ENCODE measurements at places on chromosomes 11 and 22.
A peak's percentile ranks its signal among the peaks of the same experiment; 100 is the strongest.

DNA sequence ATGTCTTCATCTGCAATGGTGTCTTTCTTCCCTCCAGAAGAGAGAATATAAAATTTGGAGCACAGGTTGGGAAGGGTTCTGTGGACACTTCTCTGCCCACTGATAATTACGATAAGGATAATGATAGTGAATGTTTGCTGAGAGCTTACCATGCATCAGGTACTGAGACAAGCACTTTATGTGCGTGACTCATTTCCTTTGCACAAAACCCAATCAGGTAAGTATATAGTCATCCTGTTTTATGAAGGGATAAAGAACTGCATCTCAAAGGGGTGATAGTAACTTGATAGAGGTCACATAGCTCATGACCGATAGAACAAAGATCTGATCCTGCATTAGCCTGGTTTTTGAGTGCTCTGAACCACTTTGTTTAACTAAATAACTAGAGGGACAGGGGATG is 9.4 kb downstream of the DRD2 start:
- no peak for DNase-seq

DNA sequence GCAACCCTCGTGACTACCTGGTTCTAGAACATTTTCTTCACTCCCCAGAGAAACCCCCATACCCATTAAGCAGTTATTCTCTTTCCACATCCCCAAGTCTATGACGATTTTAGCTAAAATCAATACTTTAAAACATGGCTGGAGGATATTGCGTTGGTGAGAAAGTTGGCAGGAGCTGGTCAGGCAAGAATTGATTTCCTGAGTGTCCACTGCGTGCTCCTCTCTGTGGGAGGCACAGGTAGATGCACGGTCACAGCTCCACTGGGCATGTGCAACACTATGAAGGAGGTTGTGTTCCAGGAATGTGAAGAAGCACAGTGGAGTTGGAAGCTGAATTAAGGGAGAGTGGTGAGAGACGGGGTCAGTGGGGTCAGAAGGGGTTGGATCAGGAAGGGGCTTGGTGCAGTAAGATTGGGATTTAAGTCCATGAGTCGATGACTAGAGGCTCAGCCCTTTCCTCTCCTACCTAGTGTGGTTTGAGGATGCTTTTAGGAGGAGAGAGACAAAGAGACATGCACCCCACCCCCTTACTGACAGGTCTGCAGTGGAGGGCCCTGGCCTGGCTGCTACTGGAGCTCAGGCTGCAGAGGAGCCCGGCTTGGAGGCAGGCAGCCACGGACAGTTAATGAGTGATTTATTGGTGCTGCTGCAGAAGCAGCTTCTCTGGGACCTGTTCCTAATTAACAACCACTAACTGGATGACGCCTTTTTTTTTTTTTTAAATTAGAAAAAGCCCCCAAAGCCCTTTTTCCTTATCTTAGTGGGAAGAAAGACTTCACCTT is 395.6 kb downstream of the TENM4 start:
- DNase-seq, result no peak

- no peak for DNase-seq
Measured at GRCh38 chr22:23313791-23314567, 133.7 kb downstream of the BCR start.

DNA sequence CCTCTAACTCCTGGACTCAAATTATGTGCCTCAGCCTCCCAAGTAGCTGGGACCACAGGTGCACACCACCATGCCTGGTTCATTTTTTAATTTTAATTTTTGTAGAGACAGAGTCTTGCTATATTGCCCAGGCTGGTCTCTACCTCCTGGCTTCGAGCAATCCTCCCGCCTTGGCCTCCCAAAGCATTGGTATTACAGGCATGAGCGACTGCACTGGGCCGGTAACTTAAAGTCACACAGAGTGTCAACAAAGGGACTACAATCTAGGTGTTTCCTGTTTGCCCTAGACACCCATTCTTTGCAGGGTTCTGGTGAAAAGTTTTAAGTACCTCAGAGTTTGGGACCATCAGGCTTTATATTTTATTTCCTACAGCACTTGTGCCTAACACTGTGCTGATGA is 8.4 kb downstream of the UVRAG start:
- no peak for DNase-seq

- no peak for DNase-seq
Measured at GRCh38 chr11:128299132-128299726, 288.1 kb downstream of the ETS1 start.

- no peak for DNase-seq
Measured at GRCh38 chr22:39311592-39312400, 7.6 kb downstream of the RPL3 start.

DNA sequence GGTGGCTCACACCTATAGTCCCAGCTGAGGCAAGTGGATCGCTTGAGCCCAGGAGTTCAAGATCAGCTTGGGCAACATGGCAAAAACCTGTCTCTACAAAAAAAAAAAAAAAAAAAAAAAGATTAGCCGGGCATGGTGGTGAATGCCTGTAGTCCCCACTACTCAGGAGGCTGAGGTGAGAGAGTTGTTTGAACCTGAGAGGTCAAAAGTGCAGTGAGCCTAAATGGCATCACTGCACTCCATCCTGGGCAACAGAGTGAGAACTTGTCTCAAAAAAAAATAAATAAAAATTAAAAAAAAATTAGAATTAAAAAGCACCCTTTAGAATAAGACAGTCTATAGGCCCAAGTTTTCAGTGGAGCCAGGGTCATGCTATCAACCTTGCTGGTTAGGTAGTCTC is 95.5 kb downstream of the PDHX start:
- DNase-seq, result no peak

- DNase-seq, result no peak
Measured at GRCh38 chr11:70185348-70186055, 17.6 kb upstream of the FADD start.

- no peak for DNase-seq
Measured at GRCh38 chr22:37967147-37967546, 13.6 kb downstream of the POLR2F start.

GRCh38 chr11:46475926-46476545 is 84.5 kb upstream of the CHRM4 start:
- no peak for DNase-seq

GRCh38 chr22:48503876-48504275 is 1323.8 kb downstream of the BRD1 start:
- DNase-seq, result no peak

GRCh38 chr11:76603202-76603601 is 67.3 kb downstream of the LRRC32 start:
- no peak for DNase-seq

- DNase-seq, result no peak
Measured at GRCh38 chr11:60498853-60499252, 6.3 kb downstream of the MS4A12 start.

- DNase-seq, result no peak
Measured at GRCh38 chr11:69909561-69910518, 90.6 kb upstream of the FGF3 start.

DNA sequence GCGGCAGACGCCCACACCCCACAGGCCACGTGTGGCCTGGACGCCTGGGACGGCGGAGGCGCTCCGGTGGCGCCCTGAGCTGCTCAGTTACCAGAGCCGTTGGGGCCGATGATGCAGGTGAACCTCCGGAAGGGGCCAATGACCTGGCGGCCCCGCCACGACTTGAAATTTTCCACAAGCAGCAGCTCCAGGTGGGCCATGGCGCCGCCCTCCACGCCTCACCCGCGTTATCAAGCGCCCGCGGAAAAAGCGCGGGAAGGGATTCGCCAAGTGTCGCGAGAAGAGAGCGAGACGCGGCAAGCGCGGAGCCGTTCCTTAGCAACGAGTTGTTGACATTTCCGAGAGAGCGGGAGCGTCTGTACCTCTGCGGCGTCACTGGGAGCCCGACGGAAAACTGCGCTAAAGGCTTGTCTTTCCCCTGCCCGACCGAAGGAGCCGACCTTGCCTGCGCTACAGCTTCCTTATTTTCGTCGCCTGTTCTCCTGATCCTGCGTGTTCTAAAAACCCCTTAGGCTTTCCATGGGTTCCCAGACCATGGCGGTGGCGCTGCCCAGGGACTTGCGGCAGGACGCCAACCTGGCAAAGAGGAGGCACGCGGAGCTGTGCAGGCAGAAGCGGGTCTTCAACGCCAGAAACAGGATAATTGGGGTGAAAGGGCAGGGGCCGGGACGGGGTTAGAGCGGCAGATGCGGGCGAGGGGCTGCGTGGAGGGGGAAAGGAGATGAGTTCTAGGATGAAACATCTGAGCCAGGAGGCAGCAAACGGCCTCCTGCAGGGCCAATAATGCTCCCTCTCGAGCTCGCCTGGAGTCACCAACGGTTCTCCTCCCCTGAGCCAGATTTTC is at the start of the genes RIBC2 and SMC1B:
RIBC2 (plus strand) TSS at position 326 of the 844 bp plus-strand sequence; CDS start at position 520, 194 bp downstream.
SMC1B (minus strand) TSS at position 232 of the 844 bp plus-strand sequence; CDS start at position 200, 32 bp downstream.
- DNase-seq, result peak; percentile 90

DNA sequence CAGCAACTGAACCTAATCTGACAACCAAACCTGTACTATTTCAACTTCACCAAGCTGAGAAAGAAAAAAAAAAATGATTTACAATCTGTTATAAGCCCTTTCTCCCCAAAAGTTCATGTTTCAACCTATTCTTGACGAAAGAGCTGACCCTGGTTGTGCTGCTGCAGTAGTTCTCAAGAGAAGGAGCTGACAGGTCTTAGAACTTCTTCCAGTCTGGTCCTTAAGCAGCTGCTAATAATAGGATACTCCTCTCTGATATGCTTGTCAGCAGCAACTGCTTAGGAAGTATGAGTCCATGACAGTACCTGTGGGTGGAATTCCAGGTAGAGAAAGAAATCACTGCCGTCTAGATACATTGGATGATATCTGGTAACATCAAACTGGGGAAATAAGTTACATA is 735.1 kb upstream of the CCDC90B start:
- DNase-seq, result no peak

DNA sequence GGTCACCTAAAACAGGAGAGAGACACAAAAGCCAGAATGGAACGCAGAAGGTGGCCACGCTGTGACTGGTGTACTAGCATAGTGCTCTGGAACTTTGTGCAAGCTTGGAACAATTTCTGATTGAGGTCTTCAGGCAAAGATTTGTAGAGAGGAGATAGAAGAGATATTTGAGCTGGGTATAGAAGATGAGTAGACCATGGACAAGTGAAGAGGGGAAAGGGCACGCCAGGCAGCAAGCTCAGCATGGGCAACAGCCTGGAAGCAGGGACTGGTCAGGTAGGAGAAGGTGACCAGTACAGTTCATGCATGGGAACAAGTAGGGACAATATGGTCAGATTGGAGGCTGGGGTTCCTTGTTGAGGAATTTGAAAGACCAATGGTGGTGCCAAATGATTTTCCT is 24.4 kb downstream of the MYO18B start:
- DNase-seq, result no peak

DNA sequence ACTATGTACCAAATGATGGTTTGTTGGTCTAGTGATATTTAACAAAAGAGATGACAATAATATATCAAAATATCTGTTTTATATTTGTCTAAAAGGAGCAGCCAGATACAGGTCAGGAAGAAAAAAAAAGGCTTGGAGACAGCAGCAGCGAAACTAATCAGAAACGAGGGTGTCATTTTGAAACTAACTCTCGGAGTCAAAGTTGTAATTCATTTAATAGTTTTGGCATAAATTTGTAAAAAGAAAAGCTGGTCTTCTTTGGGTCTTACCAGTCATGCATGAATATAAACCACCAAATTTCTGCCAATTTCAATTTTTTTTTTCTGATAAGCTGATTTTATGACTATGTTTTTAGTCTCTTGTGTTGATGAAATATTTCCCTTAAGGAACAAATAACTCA is 25.5 kb downstream of the NPAT start:
- no peak for DNase-seq

- DNase-seq, result no peak
Measured at GRCh38 chr22:35961480-35962295, 66.9 kb downstream of the RBFOX2 start.

- DNase-seq, result no peak
Measured at GRCh38 chr11:63488789-63489188, 2.2 kb downstream of the PLAAT5 start.
